HS-5 (cell line): ENCODE measurements at places on chromosomes 2 and 18.

- no peak for DNase-seq
Observed at GRCh38 chr2:64766841-64767669, 113.3 kb upstream of the SERTAD2 start.

DNA sequence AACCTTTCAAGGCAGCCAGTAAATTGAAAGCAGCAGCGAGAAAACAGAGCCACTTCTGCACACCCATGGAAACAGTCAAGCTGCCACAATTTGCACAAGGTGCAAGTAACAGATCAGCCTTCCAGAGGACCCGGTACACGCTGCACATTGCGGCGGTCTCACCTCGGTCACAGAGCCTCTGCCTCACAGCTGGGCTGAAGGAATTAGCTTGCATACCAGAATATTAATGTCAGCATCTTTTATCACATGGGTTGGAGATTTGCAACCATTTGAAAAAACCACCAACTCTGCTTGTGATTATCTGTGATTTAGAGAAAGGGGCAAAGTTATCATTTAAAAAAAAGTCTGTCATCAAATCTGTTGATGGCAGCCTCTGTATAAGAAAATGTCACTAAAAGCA is 330.5 kb upstream of the TCF4 start:
- DNase-seq, result no peak

GRCh38 chr2:76930056-76930744 is 592.0 kb downstream of the LRRTM4 start:
- no peak for DNase-seq

- no peak for DNase-seq
Observed at GRCh38 chr2:47868611-47869352, 37.5 kb downstream of the FBXO11 start.

DNA sequence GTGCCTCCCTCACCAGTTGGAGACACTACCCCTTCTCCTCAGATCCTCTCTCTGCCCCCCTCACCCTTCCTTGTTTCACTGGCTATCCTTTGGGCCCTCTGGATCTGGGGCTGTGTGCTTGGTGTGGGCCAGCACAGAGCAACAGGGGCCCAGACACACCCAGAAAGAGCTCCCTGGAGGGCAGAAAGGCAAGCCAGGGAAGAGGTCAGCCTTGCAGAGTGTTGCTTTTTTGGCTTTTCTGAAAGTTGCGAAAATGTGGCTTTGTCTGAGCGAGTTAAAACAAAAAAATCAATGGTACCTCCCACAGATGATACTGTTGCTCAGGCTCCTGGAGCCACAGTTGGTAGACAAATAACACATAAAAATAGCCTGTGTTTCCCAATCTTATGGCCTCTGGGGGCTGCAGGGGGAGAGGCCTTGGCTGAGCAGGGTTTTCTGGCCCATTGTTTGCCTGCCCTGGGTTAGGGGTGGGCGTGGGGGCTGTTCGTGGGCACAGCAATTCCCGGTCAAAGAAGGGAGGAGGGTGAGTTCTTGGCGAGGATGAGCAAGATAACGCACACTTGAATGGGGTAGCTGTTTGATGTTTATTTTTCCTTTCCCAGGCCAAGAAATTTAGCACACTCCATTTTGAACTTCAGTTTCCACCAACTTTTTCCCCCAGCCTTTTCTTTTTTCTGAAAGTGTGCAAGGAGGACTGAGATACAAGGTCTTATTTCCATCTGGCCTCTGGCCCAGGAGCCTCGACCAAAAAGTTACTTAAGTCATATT is 167.0 kb upstream of the HAAO start:
- no peak for DNase-seq

DNA sequence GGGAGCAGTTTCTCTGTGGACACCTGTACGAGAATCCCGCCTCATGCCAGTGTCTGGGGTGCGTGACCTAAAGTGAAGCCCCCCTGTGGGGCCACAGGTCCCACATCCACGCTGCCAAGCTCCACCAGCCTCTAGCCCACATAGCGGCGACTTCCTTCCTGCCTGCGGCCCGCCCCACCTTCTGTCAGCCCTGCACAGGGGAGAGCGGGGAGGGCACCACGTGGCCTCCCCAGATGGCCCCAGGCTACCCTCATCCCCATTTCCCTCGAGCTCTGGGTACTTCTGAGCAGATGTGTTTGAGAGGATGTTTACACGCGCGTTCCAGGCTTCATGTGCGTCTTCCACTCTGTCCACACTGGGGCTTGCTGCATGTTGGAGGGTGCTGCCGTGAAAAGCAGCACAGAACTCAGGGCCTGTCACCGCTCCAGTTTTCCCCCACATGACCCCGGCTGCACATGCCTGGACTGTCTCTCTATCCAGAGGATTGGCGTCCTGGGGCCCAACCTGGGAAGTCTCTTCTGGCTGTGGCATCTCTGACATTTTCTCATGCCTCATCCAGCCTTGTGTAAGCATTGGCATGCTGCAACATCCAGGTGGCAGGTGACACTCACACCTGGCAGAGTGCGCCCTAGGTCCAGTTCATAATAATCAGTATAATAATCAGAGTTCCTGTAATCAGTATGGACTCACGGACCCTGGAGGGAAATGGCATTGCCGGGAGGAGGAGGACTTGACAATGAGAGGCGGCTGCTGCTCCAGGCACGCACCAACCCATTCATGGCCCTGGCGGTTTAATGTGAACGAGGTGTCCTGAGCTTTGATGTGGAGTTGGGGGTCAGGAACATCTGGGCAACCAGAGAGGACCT is 146.3 kb upstream of the TWIST2 start:
- DNase-seq, result no peak

GRCh38 chr2:136116151-136116812 is 1.7 kb downstream of the CXCR4 start:
- DNase-seq, result no peak

GRCh38 chr2:86622519-86623042 is 1.1 kb downstream of the RNF103 start:
- DNase-seq, result peak; percentile 11

DNA sequence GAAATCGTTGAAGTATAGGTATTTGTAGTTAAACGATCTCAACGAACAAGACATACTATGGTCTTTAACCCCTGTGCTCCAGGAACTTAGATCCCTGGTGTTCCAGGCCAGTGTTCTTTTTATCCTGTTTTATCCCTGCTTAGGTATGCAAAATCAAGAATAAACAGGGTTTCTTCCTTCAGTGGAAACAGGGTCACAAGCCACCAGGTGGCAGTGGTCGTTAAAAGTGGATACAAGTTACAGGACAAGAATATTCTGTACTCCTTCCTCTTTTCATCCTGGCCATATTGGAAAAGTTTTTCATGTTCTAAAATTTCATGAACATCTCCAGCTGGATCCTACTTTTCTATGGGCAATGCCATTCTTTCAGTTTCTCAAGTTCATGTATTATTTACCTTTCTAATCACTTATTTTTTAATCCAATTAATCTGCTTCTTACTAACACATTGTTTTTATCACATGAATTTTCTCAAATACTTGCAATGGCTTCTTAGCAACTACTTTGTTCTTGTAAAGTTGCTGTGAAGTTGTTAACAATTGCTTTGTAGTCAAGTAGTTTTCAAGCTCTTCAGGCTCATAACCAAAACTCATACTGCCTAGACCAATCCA is 16.4 kb upstream of the HNMT start:
- DNase-seq, result no peak

DNA sequence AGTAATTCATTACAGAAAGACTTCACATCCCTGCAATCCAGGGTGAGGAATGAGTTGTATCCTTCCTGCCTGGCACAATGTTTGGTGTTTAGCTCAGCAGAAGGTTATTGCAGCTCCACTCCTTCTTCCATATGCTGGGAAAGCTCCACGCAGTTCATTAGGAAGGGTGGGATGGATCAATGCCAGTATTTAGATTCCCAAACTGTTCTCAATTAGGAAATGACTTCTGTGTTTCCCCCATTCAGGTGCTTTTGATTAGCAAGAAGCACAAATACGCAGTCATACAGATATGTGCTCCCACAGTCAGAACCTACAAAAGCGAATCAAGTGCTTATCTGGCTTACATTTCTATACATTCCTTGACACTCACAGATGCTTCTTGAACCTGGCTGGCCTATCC is 340.6 kb downstream of the NYAP2 start:
- DNase-seq, result peak; percentile 49

DNA sequence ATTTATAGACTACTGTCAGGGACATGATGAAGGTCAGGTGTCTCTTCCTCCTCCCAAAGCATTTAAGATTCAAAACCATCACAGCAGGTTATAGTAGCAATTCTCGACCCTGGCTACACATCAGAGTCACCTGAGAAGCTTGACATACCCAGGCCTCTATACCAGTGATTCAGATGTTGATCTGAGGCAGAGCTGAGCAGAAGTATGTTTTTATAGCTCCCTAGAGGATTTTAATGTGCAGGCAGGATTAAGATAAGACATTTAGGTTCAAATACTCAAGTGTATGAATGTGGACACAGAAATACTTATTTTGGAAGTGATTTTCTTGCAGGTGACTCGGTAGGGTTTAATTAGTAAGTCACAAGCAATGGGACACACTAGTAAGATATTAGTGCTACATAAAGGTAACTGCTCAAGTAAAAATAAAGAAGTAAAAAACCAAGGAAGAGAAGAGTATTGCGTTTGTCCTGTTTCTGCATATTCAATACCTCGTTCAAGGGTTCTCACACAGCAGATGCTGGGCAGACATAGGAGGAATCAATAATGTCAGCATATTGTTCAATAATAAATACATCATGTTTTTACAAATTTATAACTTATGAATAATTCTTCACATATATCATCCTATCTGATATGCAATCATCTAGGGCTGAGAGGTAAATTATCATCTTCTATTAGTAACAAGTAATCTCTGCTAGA is 7.0 kb downstream of the GCFC2 start:
- DNase-seq, result no peak

- DNase-seq, result no peak
Observed at GRCh38 chr2:83063511-83063910, 1395.6 kb downstream of the SUCLG1 start.

DNA sequence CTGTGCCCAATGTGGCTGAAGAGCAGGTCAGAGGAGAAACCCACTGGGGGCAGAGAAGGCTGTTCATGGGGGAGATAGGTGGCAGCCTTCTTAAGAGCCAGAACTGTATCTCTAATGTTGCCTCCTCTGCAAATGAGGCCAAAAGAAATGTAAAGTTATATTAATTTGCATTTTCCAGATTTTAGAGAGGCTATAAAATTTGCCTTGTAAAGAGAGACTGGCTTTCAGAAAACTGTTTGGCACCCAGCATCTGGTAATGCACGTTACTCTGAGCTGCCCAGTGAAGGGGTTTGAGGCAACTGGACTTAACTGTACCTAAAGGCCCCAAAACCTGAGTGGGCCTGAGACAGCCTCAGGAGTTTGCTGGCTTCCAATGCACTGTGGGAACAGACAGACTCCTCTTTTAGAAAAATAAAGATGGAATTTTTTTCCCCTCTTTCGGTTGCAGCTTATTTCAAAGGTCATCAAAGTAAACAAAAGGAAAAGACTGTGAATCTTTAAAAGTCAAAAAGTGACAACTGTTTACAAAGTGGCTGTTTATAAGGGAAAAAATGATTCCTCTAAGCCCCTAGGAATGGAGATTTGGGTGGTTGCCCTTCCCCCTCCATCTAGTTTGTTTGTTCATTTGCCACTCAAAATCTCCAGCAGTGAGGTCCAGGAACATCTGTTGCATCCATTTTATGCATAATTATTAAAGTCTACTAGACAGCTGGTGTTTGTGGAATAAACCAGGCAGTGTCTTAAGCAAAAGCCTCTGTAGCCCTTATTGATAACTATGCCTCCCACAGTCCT is 132.2 kb upstream of the ZFP36L2 start:
- DNase-seq, result no peak

DNA sequence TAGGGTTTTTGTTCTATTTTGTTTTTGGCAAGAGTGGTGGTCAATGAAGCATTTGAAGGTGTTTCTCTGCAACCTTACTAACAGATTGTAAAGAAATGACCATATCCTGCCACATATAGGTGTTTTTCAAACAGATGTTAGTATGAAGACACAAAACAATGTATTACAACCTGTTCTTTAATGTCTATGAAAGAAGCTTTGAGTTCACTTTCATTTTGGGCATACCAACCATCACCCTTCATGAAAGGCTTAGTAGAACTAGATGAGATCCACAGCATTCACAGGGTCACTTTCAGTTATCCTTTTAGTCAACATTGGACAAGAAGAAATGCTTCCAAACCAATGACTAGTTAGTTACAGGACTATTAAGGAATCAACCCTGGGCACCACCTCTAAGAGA is 95.1 kb downstream of the EHBP1 start:
- no peak for DNase-seq

DNA sequence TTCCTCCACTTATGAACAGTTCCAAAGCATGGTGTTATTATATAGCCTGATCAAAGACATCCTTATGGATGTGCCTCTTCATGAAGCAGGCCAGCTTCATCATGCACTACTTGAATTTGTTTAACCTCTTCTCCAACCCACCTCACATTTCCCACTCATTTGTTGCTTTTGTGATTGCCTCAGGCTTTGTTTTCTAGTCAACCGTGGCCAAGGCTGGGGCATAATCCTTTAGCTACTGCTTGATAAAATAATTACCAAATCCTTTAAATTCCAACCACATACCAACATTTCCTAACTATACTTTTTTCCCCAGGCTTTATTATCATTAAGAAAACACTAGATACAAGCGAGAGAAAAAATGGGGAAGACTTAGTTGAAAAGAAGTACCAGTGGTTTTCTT is 39.6 kb upstream of the SCN1A start:
- no peak for DNase-seq

DNA sequence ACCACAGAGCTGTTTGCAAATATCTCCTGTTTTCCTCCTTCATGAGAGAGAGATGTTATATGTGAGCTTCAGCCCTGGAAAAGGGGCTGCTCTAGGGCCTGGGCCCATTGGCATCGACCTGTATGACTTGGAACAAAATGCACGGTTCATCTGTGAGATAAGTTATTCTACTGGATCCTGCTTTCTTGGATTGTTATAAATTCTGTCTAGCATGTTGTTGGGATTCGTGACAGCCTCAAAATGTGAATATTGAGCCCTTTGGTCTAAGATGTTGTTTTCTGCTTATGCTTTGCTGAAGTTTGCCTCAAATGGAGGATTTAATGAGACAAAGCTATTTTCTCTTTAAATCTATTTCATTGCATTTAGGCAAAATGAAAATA is 372.9 kb downstream of the EN1 start:
- DNase-seq, result no peak

DNA sequence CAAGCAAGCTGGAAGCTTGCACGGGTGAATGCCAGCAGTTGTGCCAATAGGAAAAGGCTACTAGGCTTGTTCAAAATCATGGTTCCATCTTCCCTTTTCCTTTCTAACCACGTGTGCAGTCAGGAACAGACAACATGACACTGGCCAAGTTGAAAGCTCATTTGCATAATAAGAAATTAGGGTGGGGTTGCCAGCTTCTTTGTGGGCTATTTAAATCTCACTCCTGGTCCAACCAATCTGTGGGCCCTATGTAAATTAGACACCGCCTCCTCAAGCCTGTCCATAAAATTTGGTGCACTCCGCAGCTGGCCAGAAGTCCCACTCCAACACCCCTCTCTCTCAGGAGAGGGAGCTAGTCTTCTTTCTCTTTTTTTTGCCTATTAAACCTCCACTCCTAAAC is 1948.4 kb upstream of the PIK3C3 start:
- DNase-seq, result no peak

DNA sequence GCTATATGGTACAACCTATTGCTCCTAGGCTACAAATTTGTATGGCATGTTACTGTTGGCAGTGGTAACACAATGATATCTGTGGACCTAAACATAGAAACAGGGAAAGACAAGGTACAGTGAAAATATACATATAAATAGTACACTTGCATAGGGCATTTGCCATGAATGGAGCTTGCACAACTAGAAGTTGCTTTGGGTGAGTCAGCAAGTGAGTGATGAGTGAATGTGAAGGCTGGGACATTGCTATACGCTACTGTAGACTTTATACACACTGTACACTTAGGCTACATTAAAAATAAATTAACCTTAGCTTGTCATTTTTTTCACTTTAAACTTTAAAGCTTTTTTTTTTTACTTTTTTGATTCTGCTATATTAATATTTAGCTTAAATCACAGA is 500.0 kb upstream of the SETBP1 start:
- DNase-seq, result no peak
